GM12892 (cell line): ENCODE measurements at places on chromosomes 2 and 18.

DNA sequence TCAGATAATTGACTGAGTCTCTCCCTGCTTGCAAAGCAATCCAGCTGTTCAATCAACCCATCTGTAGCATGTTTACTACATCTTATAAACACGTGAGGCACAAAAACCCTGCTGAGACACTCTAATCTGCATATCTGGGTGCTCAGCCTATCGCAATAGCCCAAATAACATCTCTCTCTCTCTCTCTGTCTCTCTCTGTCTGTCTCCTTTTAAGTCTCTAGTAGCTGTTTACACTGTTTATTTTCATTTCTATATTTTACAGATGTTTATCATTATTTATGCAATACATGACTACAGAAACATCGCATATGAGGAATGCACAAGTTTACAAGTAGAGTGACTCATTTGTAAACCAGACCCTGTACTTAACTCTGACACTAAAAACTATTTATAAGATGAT lies 422.1 kb upstream of the DSEL start:
- no peak for DNase-seq

- DNase-seq = no peak
These were observed 186.9 kb upstream of the SALL3 start for GRCh38 chr18:78792736-78793135.

- no peak for DNase-seq
These were observed 403.3 kb upstream of the NETO1 start for GRCh38 chr18:73270920-73271634.

- no peak for DNase-seq
These were observed 239.0 kb downstream of the CCDC178 start for GRCh38 chr18:33201509-33201926.

GRCh38 chr2:195898505-195899191 lies 170.0 kb downstream of the DNAH7 start:
- DNase-seq = no peak

GRCh38 chr2:118843483-118844132 lies 3.8 kb downstream of the EN1 start:
- no peak for DNase-seq

DNA sequence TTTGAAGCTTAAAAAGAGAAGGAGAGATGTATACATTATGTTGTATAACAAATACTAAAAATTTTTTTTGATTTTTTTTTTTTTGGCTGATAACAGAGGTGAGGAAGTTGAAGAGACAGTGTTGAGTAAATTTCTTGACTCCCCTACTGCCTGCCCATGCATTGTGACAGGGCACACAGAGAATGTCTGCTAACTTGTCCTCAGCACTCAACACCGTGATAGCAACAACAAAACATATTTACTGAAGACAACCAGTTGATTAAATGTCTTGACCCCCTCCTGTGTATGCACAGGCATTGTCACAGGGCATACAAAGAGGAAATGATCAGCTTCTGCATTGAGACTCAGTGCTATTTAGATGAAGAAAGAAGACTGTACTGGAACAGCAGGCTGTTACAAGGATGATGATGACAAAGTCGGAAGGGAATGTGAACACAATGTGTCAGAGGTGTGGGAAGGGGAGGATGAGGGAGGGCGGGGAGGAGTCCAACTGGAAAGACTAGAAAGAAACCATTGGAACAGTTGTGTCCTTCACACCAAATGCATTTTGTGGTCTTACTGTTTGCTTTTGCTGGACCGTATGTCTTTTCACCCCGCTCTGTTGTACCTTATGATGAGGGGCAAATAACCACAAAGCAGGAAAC lies 89.5 kb downstream of the CERS6 start:
- DNase-seq = no peak

GRCh38 chr2:88736437-88736836 lies 45.0 kb downstream of the RPIA start:
- no peak for DNase-seq

- DNase-seq = no peak
These were observed 13.5 kb downstream of the SNED1 start for GRCh38 chr2:241011751-241012510.

- no peak for DNase-seq
These were observed 23.3 kb upstream of the MC5R start for GRCh38 chr18:13800505-13801259.

- DNase-seq = no peak
These were observed 334.7 kb downstream of the CYRIA start for GRCh38 chr2:16330982-16331381.

- no peak for DNase-seq
These were observed 6.5 kb downstream of the WIPF1 start for GRCh38 chr2:174590928-174591648.

DNA sequence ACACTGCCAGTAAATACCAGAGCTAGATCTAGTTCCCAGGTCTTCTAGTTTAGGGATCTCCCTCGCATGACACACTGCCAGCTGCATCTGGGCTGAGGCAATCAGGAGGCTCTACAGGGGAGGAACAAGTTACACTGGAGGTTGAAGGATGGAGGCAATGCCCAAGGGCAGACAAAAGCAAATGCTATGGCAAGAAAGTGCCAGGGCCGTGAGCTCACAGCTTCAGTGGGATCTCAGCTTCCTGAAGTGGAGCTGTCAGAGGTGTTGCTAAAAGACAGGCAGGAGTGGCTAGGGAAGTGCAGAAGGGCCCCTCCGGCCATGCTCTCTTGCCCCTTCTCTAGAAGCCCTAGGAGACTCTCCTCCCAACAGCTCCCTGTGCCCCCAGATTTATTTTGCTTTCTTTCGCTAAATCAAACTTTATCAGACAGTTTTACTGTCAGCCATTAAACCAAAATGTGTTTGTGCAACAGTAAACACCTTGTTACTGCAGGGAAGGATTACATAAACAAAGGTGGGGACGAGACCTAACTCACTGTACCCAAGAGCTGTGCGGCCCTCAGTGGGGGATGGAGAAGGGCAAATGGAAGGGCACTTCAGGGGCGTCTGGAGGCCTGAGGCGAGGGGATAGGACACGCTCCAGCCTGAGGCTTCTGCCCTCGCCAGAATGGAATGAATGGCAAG lies 39.4 kb upstream of the PKDCC start:
- no peak for DNase-seq

- DNase-seq = no peak
These were observed 102.6 kb downstream of the HDAC4 start for GRCh38 chr2:239298116-239298804.

DNA sequence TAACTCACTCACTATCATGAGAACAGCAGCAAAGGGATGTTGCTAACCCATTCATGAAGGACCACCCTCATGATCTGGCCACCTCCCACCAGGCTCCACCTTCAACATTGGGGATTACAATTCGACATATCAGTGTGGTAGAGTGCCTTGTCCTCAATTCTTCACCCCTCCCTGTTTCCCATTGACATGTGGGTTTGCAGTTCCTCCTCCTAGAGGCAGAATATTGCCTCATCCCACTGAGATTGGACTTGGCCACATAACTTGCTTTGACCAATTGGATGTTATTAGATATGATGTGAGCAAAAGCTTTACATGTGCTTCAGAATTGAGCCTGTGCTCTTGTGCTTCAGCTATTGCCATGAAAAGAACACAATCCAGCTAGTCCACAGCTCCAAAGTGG lies 217.0 kb upstream of the CXCR4 start:
- DNase-seq = no peak

- no peak for DNase-seq
These were observed 118.3 kb downstream of the MAP3K20 start for GRCh38 chr2:173193925-173194324.

- no peak for DNase-seq
These were observed 256.5 kb downstream of the GBX2 start for GRCh38 chr2:235911633-235912233.

DNA sequence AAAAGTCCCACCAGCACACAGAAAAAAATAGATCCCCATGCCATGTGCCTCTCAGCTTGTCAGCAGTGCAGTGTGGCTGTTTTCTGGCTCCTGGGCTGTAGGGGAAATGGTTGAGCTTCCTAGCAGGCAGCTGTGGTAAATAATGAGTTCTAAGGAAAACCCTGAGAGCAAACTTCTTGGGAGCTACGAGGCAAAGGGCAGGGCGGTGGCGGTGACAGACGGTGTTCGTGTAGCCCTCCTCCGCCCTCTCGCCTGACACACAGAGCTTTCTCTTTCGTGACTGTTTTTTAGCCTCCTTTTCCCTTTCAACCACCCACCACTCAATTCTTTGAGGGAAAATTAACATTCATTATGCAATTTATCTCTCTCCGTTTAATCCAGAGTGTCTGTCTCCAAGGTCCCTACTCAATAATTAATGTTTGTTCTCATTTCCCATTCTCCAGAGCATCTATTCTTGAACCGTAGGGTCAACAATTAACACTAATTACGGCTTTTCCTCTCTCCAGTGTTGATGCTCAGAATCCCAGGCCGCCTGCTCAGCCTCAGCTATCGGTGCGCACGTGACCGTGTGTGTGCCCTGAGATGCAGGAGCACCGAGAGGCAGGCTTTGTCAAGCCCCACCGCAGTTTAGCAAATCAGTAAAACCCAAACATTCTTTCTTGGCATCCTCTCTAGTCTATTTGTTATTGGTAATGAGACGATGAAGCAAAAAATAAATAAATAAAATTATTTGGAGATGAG lies 50.1 kb downstream of the KIAA2012 start:
- no peak for DNase-seq

DNA sequence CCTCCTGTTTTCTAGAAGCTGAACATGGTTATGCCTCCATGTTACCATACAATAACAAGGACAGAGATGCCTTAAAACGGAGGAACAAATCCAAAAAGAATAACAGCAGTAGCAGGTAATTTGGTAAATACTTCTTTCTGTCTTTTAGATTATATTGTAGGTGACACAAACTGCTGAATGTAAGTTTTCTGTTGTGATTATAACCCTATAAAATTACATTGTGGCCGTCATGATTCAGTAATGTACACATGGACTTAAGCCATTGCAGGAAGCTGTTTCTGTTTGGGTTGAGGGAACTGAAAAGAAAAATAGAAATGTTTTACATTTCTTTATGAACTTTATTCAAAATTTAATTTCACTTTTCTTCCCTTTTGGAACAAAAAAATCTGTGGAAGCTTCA lies 1.2 kb downstream of the MXD1 start:
- DNase-seq = no peak

DNA sequence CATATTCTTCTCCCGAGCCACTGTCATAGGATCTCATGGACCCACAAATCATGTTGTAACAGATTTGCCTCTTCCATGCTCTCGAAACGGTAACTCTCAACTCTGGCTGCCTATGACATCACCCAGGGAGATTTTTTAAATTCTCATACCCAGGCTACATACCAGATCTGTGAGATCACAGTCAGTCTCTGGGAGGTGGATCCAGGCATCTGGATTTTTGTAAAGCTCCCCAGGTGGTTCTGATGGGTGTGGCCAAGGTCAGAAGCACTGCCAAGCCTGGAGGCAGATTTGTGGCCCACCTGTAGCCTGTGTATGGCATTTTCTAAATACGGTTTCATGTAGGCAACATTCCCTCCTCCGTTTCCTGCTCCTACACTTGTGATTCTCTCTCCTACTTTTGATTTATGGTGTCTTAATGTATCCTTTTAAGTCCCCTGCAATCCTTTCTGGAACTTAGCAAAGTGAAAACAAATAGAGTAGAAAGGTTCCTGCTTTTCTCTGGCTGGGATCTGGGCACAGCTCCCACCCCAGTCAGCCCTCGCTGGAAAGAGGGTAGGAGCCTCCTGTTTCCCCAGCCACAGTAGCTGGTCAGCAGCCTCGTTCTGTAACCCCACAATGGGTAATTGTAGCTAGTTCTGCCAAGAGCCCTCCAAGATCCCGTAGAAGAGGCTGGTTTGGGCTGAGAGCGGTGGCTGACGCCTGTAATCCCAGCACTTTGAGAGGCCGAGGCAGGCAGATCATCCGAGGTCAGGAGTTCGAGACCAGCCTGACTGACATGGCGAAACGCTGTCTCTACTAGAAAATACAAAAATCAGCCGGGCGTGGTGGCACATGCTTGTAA lies 96.2 kb downstream of the KLHL29 start:
- no peak for DNase-seq

DNA sequence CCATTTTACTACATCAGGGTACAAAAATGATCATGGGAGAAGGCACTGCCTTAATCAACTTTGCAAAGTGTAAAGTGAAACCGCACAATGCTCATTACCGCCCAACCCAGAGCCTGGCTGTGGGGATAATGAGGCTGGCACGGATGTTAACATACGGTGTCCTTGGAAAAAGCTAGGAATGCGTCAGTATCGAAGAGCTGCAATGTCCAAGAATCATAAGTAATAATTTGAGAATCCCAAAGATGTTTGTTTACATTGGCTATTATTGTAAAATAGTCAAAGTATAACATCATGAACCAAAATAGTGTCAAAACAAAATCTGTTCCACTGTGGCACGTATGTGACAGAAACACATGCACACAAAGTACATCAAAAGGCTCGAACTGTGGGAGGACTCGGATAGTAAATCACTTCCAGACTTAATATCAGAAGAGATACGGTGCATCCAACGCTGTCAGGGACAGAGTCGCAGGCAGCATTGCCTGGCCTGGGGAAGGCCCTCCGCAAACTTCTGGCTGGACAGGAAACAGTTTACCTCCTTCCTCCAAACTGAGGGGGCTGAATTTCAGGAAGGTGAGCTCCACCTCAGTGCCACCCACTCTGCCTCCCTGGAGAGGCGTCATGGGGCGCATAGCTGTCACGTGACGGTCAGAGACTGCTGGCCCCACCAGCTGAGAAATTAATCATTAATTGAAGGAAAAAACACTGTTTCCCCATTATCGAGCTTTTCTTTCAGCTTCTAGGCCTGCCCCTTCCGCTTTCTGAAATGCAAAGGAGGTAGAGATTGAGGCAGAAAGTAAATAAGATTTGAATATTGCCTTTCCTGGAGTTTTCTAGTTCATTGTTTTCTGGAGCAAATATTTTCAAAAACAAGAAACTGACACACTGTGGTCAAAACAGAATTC lies 1.8 kb upstream of the ID2 start:
- DNase-seq = no peak

DNA sequence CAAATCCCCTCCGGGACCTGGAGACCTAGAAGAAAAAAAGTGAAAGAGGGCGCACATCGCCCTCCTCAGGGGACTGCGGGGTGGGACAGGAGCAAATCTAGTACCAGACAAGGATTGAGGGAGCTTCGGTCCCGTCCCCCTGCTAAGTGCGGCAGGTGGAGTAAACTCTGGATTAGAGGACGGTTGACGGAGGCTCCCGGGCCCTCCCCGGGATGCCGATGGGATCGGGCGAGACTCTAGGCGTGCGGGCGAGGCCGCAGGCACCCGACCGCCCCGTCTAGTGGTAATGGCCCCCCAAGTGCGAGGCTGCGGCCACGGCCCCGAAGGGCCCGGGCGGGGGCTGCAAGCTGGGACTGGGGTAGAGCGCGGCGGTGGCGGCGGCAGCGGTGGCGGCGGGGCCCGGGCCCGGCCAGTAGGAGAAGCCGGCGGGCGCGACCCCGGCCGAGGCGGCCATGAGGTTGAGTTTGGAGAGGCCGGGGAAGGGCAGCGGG lies 3.5 kb downstream of the FEV start:
- DNase-seq = no peak

GRCh38 chr18:76495435-76496193 lies 572 bp upstream of the ZNF516 start:
- no peak for DNase-seq

GRCh38 chr2:2919574-2920365 lies 457.8 kb downstream of the EIPR1 start:
- no peak for DNase-seq

- DNase-seq = no peak
These were observed 157.6 kb downstream of the HAUS1 start for GRCh38 chr18:46261799-46262198.
